Airway epithelial cell (primary cell): ENCODE measurements at places on chromosomes 13 and 19. TPM values are rescaled to one million over a fixed set of nuclear protein-coding genes. Genes with fewer than 3 reads are reported as not detected.

BRME1 gene
- 0.99 and 5.7 TPM in 2 replicates for total RNA-seq

ZNF675 gene
- 2.8 and 6.7 TPM in 2 replicates for total RNA-seq

ZNF296 gene
- total RNA-seq, result 0.98 and 4.7 TPM in 2 replicates

C5AR2 gene
- total RNA-seq, result not detected in 2 replicates

EDNRB gene
- total RNA-seq, result 0.05 and 0.07 TPM in 2 replicates

CD79A gene
- total RNA-seq, result not detected in 2 replicates

ZNF546 gene
- total RNA-seq, result 0.09 and 0.78 TPM in 2 replicates

HSH2D gene
- 0.85 TPM in 1 of 2 replicates, not detected in the other for total RNA-seq

ZNF440 gene
- 6.2 and 8.7 TPM in 2 replicates for total RNA-seq
